Renal pelvis (tissue), 12 donors: ENCODE measurements at places on chromosomes 11 and 22. TPM values are rescaled to one million over a fixed set of nuclear protein-coding genes. Genes with fewer than 3 reads are reported as not detected.

DNA sequence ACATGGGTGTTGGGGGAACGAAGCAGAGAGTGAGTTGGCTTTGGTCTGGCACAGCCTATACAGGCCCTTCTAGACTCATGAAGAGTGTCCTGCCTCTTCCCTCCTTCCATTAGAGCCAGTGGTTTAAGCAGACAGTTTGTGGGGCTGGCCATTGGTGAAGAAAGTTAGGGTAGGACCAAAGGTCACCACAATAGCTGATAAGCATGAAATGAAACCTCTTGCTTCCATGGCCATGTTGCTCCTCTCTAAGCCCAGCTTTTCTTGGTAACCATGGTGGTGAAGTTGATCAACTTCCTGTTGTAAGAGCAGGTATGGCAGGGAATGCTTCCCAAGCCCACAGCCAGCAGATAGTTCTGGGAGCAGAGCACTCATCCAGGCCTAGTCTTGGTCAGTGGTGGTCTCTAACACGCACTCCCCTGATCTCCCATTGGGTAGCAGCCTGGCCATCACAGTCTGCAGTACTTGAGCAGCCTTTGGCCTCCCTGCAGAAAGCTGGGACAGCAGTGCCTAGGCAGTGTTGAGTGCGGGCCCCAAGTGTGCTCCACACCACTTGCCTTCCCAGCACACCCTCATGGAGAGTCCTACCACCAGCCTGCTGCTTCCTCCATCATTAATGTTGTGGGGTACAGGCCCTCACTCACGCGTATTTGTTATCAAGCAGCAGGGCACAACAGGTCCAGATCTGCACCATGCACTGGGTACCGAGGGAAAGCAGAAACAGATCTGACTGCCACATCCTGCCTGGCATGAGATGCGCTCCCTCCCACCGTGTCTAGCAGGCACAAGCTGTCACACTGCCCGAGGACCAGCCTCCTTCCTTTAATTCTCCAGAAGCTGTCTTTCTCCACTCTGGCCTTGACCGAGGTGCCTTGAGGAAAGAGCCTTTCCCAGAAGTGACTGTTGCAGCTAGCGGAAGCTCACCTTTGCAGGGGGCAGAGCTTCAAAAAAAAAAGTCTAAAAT, 65.8 kb upstream of the SUSD2 start:
- no peak for DNase-seq

- no peak for DNase-seq
Measured at GRCh38 chr22:47297261-47298016, 535.0 kb downstream of the TBC1D22A start.

GRCh38 chr11:60840470-60841430, 1.2 kb upstream of the CCDC86 start:
- DNase-seq: peak; percentile 69

GRCh38 chr11:35390737-35391682, 28.3 kb downstream of the SLC1A2 start:
- no peak for DNase-seq

GRCh38 chr11:60982184-60982583, 10.7 kb downstream of the CD6 start:
- no peak for DNase-seq

GRCh38 chr11:17936790-17937189, 76.1 kb downstream of the SERGEF start:
- DNase-seq: no peak

DNA sequence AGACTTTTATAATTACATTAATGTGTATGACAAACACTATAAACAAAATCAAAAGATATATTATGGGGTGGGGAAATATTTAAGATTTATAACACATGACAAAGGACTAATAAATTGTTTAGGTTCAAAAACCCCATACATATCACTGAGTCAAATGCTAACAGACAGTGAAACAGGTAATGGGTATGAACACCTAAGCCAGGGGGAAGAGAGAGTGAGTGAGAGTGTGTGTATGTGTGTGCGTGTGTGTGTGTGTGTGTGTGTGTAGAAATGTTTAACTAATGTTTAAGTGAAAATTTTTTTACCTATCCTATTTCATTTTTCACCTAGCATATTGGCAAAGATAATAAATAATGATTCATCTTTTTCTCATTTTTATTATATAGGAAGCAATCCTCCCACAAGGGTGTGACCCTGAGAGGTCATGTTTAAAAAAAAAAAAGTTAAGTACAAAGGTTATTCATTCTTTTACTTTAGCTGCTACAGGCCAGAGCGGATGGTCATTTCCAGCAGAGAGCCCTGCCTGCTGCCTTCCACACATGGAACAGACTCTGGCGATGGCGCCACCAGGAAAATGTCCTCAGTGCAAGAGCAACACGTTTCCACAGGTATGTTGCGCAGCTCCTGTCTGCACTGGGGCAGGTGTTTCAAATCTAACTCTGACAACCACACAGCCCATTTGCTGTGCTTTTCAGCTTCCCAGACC, 72.9 kb downstream of the PISD start:
- no peak for DNase-seq

Gene SMIM38
- 0.86 TPM for polyA plus RNA-seq
